ENCODE measurements at places on chromosomes 12 and 14.

GRCh38 chr14:62670526-62670925 lies 374.7 kb downstream of the KCNH5 start:
- DNase-seq, result no peak

GRCh38 chr12:75714462-75715322 lies 203.3 kb upstream of the KRR1 start:
- DNase-seq, result peak; percentile 11

DNA sequence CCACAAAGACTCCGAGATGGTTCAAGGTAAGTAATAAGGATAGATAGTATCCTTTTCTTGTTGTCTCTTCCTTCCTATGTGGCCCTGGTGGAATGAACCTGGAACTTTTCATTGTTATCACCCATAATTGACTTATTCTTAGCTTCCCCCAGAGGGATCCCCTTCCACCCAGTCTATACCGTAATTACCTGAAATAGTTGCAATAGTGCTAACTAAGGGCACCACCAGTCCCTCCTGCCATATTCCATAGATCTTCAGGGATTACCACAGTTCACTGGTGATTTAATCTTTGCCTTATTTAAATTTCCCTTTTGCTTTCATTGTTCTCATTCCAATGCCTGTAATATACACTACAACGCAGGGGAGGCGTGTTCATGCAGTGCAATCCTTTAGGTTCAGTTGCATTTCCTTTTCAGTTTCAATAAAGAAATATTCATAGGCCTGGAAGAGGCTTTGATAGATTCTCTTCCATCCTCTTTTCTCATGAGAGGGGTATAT lies 13.8 kb upstream of the OR9K2 start:
- no peak for DNase-seq

DNA sequence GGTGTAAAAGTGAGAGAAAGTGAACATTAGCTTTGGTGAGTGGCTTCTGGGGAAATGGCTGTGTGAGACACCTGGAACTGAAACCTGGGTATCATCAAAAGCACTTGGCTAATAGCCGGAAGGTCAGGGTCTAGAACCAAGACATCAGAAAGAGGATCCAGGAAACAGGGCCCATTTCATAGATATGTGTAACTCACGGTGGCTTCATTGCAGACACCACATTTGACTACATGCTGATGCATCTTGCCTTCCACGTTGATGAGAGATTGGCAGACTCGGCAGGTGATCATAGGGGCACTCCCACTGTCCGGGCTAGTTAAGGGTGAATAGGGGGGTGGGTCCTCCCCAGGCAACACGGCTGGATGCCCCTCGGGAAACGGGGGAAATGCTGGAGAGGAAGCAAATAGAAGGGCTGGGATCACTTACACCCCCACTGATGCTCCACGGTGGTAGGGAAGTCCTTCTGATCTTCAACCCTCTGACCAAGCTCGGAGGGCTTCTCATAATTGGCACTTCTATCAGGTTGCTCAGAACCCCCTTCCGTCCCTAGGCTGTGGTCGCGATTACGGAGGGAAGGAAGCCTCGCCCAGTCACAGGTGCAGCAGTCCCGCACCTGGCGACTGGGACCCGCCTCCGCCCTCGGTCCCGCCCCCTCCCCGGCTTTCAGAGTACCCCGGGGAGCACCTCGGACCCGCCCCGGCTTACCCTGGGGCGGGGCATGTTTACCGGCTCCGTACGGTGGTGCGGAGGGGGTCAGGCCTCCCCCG lies 593 bp downstream of the PIP4P1 start:
- no peak for DNase-seq
